Activated CD8-positive, alpha-beta memory T cell treated with anti-CD3 and anti-CD28 coated beads, Interleukin-2, amount 50 U/mL, for 4 hours (primary cell): ENCODE measurements at places on chromosomes 12 and 14.

DNA sequence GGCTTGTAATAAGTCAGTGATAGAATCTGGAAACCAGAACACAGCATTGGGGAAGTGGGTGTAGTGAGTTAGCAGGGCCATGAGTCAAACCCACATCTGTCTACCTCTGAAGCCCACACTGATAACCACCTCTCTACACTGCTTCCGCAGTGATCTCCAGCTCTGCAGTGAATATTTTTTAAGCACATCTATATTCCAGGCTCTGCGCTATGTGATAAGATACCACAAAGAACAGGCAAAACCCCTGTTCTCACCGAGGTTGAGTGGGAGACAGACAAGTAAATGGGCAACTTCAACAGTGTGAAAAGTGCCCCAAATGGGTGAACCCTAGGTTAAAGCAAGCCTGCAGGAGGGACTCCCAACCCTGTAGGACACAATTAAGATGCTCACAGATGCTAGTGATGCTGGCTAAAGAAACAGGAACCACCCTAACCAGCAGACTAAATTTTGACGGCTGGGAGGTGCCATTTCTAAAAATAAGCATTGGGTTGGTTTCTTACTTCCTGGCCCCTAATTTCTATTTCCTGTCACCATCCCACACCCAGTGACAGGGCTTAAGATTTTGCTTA lies 375.0 kb downstream of the DPF3 start:
- peak; percentile 43 for DNase-seq

DNA sequence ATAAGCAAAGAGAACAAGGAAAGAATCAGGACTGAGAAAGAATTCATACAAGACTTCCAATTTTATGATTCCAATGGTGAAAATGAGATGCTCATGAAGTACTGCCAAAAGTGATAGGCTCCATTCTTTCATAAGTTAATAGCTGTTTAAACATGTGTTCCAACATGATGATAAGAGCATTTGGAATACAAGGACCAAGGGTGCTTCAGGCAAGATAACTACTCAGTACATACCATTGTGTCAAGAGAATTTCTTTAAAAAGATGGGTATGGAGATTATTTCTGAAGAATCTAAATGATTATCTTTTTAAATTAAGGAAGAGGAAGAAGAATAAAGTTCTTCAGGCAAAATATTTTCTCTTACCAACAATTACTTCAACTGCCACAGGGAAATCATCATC lies 258.1 kb downstream of the MED13L start:
- no peak for DNase-seq

- DNase-seq, result no peak
These were observed 259.7 kb upstream of the TMEM132C start for GRCh38 chr12:128007250-128007649.

- DNase-seq, result no peak
These were observed 115.5 kb downstream of the CCDC59 start for GRCh38 chr12:82242729-82243128.

- no peak for DNase-seq
These were observed 76.8 kb downstream of the ATXN7L3B start for GRCh38 chr12:74614426-74614825.

DNA sequence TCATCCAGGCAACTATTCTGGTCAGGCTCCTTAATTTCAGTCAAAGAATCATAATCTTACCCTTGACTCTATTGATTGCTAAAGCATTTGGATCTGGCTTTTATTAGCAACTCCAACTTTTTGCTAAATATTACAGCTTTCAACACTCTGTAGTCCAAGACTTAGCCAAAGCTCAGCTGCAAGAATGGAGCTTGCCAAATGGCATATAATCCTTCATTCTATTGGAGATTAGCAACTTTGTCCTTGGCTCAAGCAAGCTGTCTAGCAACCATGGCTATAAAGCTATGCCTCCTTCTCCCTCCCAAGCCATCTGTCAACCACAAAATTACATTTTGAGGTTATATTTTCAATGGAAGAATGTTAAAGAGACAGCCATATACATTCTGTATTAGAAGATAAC lies 23.1 kb upstream of the NID2 start:
- DNase-seq, result no peak
